Fibroblast of pulmonary artery (primary cell): ENCODE measurements at places on chromosomes 7 and 10.

DNA sequence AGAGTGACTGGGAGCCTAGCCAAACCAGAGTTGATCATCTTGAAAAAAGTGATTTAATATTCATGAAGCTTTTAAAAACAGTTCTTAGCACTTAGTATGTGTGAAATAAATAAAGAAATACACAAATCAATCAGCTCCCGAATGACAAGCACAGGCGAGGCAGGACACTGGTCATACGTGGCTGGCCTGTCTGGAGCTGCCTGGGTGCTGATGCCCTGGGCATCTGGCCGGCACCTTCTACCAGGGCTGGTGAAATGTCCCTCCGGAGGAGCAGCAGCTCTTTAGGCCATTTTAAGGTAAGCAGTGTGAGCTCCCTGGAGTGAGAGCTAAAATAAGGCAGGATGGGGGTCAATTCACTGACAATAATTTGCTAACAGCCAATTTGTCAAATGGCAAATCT is 23.7 kb downstream of the IL15RA start:
- DNase-seq: no peak

- DNase-seq: no peak
These were observed 24.3 kb upstream of the CNNM1 start for GRCh38 chr10:99304862-99305229.

GRCh38 chr10:88521791-88522190 is 61.3 kb downstream of the RNLS start:
- no peak for DNase-seq

DNA sequence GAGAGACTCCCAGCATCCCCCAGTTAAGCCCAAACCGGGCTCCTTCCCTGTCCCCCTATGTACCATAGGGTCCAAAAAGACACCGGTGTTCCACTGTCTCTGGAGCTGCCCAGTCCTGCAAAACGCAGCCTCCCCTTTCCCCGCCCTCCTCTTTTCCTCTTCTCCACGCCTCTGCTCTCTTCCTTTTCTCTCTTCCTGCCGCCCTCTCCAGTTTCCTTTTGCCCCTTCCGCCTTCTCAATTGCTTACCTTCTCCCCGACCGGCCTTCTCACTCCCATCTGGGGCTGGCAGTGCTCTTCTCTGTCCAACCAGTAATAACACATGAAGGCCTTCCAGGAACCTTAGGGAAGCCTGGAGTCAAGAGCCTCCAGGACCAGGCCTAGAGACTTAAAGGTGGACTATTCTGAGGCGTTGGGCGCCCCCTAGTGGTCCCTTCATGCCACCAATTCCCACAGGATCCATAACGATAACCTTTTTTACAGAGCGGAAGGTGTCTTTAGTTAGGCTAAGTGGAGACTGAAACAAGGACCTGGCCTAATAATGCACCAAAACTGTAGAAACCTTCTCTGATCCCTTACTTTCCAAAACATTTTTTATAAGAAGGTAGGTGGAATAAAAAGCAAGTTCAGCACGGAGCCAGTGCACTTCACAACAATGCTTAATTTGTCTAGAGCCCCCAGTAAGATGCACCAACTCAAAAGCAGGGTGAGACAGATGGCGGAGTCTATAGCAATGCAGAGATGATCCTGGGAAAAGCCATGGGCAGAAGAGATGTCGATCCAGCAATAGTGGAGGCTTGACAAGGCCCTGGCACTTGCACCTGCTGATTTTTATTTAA is 27.2 kb upstream of the MSRB2 start:
- peak; percentile 85 for DNase-seq
